ENCODE measurements at places on chromosomes 1 and 21.

GRCh38 chr1:11880911-11881748 lies 22.4 kb upstream of the NPPB start:
- DNase-seq = no peak

- no peak for DNase-seq
Observed at GRCh38 chr1:227780101-227781044, 35.1 kb upstream of the PRSS38 start.

- no peak for DNase-seq
Observed at GRCh38 chr21:45742247-45742646, 98.7 kb downstream of the PCBP3 start.

DNA sequence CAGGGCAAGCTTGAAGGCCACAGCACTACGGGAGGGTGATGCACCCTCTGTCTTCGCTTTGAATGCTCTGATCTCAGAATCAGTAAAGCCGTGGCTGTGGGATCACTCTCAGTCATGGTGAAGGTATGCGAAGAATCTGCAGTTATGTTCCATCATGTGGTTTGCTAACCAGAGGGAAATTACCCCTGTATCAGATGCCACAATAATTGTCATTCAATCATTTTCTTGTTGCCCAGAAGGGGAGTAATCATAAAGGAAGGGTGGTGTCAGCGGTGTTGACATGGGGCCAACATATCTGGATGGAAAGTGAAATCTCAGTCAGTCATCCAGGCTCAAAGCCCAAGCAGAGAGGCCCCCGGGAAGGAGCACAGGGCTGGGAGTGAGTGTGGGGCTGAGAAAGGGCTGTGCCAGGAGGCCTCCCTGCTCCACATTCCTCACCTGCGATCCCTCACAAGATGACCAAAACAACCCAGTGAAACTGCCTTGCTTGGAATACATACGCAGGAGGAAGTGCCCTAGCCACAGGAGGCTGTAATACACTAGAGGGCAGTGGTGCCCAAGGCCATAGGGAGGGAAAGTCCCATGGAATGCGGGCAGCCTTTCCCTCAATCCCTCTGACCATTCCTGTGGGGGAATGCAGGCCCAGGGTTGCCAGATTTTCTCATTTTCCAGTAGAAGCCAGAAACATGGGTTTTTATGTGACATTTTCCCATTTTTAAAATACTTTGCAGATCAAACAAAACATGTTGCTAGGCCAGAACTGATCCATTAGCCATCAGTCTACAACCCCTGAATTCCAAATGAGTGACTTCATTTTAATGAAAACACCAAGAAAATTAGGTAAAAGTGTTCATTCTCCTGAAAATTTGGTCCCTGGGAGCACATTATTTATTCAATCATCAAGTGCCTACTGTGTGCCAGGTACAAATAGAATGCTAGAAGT lies 95.7 kb upstream of the VANGL1 start:
- no peak for DNase-seq

DNA sequence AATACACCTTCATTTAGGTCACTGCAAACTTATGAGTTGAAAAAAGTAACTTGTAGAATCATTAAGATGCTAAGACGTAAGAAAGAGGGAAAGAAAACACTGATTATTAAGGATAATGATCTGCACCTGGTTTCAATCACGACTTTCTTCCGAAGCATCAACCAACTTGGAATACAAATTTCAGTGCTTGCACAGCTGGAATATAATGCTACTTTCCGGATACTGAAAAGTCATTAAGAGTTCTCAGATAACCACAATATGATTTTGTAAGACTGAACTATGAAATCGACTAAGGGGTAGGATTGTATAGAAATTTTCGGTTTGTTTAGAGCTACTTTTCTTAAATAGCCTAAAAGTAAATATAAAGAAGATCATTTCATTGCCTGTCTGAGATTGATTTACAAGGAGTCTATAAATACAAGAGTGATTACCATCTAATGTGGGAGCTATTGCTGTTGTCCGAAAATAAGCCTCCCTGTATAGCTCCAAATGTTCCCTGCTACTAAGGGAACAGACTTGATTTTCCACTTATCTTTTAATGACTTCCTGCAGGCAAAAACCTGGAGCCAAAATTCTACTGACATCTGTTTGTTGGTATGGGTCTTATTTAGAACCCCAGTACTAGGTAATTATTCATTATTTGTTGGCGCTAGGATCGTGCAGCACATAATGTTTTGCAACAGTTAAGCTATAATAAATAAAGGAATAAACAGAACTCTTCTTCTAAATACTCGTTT lies 673.3 kb downstream of the KCNT2 start:
- DNase-seq = no peak
